ENCODE measurements at places on chromosomes 3 and 15. TPM values are rescaled to one million over a fixed set of nuclear protein-coding genes. Genes with fewer than 3 reads are reported as not detected.

The EBLN2 gene
- 1.9 TPM for polyA plus RNA-seq

The TRAT1 gene
- polyA plus RNA-seq: 0.13 TPM

The EPHA6 gene
- 1.1 TPM for polyA plus RNA-seq

The LIPC gene
- 11.8 TPM for polyA plus RNA-seq

The MED12L gene
- 2.4 TPM for polyA plus RNA-seq

The CHSY1 gene
- 46.6 TPM for polyA plus RNA-seq

The C2CD4A gene
- 0.29 TPM for polyA plus RNA-seq

The C3orf22 gene
- polyA plus RNA-seq: not detected

The TMEM44 gene
- polyA plus RNA-seq: 18.0 TPM

The ROBO1 gene
- polyA plus RNA-seq: 110 TPM

The IL17RE gene
- polyA plus RNA-seq: 13.3 TPM

The ITIH4 gene
- polyA plus RNA-seq: 10.7 TPM

The IFT80 gene
- polyA plus RNA-seq: 53.6 TPM

The CYP8B1 gene
- polyA plus RNA-seq: 0.62 TPM

The AQR gene
- polyA plus RNA-seq: 43.2 TPM

The SMAD6 gene
- 46.7 TPM for polyA plus RNA-seq

The CTXN2 gene
- polyA plus RNA-seq: 0.11 TPM

The NR2E3 gene
- 0.82 TPM for polyA plus RNA-seq

The SPTSSB gene
- polyA plus RNA-seq: 2.4 TPM

The SCN5A gene
- polyA plus RNA-seq: 2.1 TPM

The VGLL3 gene
- 5.5 TPM for polyA plus RNA-seq

The ALCAM gene
- 158 TPM for polyA plus RNA-seq

The PFN2 gene
- 380 TPM for polyA plus RNA-seq

The GPR15 gene
- not detected for polyA plus RNA-seq

The ZXDC gene
- 29.3 TPM for polyA plus RNA-seq

The LRRC58 gene
- polyA plus RNA-seq: 32.5 TPM
